AG04450 (cell line): ENCODE measurements at places on chromosomes 3 and 15.

DNA sequence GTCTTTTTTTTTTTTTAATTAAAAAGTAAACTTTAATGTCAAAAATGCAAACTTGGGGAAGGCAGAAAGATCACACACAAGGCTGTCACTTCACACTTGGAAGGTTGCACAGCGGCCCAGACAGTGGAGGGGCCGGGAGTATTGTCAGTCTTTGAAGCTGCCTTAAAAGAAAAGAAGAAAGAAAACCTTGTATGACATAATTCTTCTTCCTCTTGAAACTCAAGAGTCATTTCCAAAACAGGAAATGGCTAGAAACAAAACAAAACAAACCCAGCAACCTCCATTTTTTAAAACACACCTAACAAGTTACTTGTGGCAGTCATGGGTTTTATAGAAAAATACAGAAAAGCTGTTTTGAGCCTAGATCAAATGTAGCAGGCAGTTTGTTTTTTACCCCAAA lies 68.1 kb upstream of the MAGI1 start:
- no peak for DNase-seq

- DNase-seq = no peak
These were observed 280.1 kb downstream of the ERC2 start for GRCh38 chr3:56188201-56188600.

- no peak for DNase-seq
These were observed 118.7 kb upstream of the UMPS start for GRCh38 chr3:124611520-124611919.

DNA sequence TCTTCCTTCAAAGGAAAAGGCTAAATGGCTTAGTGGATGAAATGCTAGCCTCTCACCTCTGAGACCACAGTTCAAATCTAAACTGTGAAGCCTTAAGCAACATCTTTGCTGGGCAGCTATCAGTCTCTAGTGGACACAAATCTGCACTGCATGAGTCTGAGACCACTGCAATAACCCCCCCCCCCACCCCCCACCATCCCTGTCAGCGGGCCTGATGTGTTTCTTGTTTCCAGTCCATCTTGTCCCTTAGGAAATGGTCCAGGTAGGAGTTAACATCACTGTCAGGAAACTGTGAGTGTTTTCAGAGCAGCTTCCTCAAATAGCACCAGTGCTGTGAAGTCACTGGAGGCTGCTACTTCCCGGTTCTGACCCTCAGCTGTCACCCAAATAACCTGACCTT lies 140.6 kb upstream of the TMCO5A start:
- no peak for DNase-seq

- DNase-seq = no peak
These were observed 99.7 kb downstream of the LSM3 start for GRCh38 chr3:14278265-14278798.

- DNase-seq = no peak
These were observed 483.2 kb upstream of the SGO1 start for GRCh38 chr3:20669184-20669583.

- no peak for DNase-seq
These were observed 217.8 kb downstream of the NR1D2 start for GRCh38 chr3:24162929-24163328.

DNA sequence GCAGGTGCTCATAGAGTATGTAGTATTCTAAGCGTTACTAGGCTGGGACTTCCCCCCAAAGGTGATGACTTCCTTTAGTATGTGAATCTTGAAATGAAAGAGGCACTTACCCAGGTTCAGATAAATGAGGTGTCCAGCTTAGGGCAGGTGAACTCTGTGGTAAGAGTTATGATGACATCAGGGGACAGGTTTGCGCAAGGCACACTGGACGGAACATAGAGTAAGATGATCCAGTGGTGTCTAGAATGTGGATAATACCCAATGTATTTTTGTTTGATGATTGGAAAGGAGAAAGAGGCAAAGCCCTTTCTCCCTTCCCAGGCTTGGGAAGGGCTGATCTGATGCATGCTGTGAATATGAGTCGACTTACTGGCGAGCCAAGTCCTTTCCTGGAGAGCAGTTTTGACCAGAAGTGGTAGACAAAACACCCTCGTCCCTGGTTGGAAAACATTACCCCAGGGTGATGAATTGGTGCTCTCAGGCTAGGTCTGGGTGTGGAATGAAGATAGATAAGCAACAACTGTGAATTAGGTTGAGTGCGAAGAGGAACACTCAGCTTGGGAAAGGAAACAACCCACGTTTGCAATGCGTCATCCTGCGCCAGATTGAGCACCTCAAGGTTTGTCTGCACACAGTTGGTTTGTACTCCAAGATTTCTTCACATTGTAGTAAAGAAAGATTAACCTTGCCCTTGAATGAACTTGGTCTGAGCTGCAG lies 124.2 kb downstream of the GHSR start:
- no peak for DNase-seq

DNA sequence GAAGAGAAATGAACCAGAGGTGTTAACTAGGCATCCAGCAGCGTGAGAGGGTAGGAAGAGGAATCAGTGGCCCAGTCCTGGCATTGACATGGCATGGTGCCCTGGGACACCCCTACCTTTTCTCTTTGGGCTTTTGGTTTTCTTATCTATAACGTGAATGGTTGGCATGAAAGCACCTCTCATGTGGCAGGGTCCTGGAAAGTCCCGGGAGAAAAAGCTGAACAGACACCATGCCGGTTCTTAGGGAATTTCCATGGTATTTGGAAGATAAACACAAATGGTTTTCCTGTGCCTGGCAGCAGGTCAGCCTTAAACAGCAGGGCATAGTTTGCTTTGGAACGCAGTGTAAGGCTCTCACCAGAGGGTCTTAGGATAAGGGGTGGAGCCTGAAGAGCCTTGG lies 15.4 kb downstream of the ARNT2 start:
- peak; percentile 29 for DNase-seq

DNA sequence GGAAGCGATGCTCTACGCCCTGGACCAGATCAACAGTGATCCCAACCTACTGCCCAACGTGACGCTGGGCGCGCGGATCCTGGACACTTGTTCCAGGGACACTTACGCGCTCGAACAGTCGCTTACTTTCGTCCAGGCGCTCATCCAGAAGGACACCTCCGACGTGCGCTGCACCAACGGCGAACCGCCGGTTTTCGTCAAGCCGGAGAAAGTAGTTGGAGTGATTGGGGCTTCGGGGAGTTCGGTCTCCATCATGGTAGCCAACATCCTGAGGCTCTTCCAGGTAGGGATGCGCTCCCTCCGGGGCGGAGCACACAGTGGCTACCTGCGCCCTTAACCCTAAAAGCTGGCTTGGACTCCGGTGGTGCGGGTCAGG lies 698 bp downstream of the GRM7 start:
- DNase-seq = no peak

DNA sequence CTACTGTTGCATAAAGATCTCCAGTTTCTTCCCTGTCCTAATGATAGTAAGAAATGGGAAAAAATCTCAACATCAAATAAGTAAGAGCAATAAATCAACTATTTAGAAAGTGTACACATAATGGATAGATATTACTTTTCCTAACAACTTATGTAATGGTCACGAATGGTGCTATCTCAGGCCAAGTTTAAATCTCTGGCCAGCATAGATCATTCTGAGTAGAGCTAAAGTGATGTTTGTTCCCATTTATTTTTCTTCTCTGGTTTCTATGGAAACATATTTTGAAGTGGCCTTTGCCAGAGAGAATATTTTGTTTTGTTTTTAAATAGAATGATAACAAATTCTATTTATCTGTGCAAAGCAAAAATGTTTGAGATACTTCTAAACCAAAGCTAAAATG lies 249.7 kb upstream of the TTC14 start:
- DNase-seq = no peak

DNA sequence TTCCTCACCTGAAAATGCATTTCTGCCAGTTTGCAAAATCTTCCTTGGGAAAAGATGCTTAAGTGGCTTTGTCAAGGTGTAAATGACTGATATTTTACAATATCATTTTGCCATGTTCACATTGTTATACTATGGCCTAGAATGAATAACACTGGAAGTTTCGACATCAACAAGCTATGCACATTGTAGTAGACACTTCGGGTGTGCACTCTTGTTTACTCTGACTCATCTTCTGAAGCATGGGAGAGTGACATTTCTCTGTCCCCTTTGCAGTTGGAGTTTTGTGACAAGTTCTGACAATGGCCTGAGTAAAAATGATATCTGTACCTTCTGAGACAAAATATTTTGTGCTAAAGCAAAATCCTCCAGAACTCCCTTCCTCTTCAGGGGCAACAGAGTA lies 567.0 kb upstream of the RGMA start:
- DNase-seq = no peak
